ENCODE measurements at places on chromosomes 1 and 21. TPM values are rescaled to one million over a fixed set of nuclear protein-coding genes. Genes with fewer than 3 reads are reported as not detected.

OR2L5 gene
- total RNA-seq, result not detected

RORC gene
- 0.06 TPM for total RNA-seq

RAD54L gene
- 61.8 TPM for total RNA-seq

CDCA8 gene
- total RNA-seq, result 61.9 TPM

- no peak for DNase-seq
These were observed 5.1 kb downstream of the ATF3 start for GRCh38 chr1:212613440-212614335.

- DNase-seq, result no peak
These were observed 39.0 kb downstream of the KLHL20 start for GRCh38 chr1:173753830-173754229.

DNA sequence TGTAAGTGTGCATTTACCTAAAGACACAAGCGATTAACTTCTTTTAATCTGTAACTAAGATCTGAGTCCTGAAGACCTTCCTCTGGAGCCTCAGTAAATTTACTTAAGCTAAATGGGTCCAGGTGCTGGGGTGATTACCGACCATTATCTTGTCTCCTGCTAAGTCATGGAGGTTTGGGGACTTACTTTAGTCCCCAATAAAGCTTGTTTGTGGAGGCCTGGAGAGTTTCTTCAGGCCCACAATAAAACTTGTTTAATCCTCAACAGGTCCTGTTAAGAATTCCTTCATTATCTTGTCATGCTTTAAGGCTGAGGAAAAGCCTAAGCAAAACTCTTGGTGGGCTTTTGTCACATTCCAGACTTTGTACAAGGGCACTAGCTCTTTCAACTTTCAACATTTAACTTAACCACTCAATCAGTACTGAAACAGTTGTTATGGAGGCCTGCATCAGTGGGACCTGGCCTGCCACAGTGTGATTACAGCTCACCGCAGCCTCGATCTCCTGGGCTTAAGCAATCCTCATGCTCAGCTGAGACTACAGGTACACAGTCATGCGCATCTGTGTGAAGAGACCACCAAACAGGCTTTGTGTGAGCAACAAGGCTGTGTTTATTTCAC, 84.0 kb downstream of the FMO4 start:
- DNase-seq, result no peak

GRCh38 chr21:42734323-42734971, 81.0 kb downstream of the PDE9A start:
- no peak for DNase-seq

DNA sequence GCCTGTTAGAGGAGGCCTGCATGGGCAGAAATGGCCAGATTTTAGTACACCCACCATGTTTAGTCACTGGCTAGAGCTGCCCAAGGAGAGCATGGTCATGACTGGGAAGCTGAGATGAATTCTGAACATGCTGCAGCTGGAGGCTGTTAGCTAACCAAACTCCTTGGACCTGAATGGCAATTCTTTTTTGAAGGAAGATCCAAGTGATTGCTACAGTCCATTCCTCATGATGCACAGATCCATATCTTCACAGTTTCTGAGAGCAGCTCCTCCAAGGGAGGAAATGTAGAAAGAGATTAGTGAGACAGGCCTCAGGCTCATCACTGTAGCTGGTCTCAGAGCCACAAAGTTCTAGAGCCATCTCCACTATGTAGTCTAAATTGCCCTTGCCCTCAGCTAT, 11.1 kb downstream of the ZFYVE9 start:
- no peak for DNase-seq

GRCh38 chr1:93810316-93810715, 68.7 kb downstream of the DNTTIP2 start:
- no peak for DNase-seq

DNA sequence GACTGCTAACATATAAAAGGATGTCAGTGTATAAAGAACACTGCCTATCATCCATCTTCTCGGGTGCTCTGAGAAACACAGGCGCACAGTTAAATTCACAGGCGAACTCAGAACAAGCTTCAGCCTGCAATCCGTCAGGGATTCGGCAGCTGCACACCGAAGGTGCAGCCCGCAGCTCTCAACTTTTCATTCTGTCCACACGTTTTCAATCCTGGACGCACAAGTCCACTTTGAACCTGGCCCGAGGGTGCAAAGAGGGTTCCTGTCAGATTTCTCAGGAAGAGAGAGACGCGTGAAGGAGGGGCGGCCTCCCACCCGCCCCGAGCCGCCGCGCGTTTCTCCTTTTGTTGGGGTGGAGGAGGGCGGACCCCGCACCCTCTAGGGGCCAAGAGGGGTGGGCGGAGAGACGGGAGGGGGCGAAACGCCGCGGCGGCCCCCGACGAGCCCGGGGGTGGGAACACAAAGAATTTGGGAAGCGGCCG, 724 bp downstream of the DOCK7 start:
- DNase-seq, result no peak
